ENCODE measurements at places on chromosomes 3 and 15. TPM values are rescaled to one million over a fixed set of nuclear protein-coding genes. Genes with fewer than 3 reads are reported as not detected.

Gene COL7A1
- total RNA-seq: 0.93 TPM

Gene GTF2E1
- total RNA-seq: 7.5 TPM

Gene LIPH
- not detected for total RNA-seq

Gene ACSBG1
- 0.05 TPM for total RNA-seq

Gene LMAN1L
- 0.93 TPM for total RNA-seq

Gene SLC12A1
- not detected for total RNA-seq

Gene GANC
- total RNA-seq: 23.9 TPM

Gene NTRK3
- total RNA-seq: 0.78 TPM

Gene RTP3
- not detected for total RNA-seq

Gene GOLGA8G
- not detected for total RNA-seq

Gene HHATL
- total RNA-seq: not detected

GRCh38 chr3:113660896-113661295 lies 35.5 kb downstream of the USF3 start:
- no peak for DNase-seq

DNA sequence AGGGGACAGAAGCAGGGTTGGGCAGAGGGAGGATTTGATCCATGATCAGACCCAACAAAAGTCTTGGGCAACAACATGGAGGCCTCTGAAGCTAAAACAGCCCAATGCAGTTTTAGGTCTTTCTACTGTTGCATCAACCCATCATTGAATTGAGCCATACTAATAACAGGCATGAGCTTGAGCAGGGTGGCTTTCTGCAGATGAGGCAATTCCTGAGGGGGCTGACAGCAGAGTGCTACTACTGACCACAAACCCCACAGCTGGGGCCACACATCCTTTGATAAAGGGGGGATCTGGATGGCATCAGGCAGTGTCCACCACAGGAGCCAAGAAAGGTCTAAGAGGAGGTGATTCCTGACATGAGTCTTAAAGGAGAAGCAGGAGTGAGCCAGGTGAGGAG lies 517.0 kb upstream of the PPP2R3A start:
- no peak for DNase-seq

- no peak for DNase-seq
Measured at GRCh38 chr15:70882361-70882760, 9.9 kb downstream of the THAP10 start.

DNA sequence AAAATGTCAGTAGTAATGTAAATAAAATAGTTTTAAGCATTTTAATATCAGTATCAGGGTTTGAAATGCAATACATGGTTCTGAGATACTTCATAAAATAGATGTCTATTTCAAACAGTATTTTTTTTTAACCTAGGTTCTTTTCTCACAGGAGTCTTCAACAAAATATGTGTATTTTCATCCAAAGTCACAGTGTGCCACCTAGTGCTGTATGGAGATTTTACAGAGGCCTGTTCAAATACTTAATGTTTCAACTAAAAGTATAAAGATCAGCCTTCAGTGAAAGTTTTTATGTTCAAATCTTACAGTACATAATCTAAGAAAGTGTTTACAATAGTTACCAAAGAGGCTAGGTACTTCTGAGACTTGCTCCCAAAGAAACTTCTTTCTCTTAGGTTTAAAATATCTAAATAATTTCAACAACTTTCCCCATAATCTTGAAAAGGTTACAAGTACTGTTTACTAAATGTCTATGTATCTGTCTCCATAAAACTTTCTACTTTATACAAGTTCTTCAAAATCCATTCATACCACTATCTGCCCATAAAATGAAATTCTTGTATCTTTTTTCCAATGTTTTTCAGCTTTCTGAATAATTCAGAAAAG lies 38.3 kb downstream of the SCAPER start:
- peak; percentile 23 for DNase-seq

GRCh38 chr15:73972984-73973682 lies 19.0 kb downstream of the STOML1 start:
- DNase-seq: peak; percentile 71

- DNase-seq: no peak
Measured at GRCh38 chr3:56917361-56918110, 115.8 kb upstream of the ARHGEF3 start.

- no peak for DNase-seq
Measured at GRCh38 chr3:60887574-60887973, 363.7 kb downstream of the FHIT start.

- DNase-seq: no peak
Measured at GRCh38 chr3:21734746-21735145, 16.3 kb downstream of the ZNF385D start.

DNA sequence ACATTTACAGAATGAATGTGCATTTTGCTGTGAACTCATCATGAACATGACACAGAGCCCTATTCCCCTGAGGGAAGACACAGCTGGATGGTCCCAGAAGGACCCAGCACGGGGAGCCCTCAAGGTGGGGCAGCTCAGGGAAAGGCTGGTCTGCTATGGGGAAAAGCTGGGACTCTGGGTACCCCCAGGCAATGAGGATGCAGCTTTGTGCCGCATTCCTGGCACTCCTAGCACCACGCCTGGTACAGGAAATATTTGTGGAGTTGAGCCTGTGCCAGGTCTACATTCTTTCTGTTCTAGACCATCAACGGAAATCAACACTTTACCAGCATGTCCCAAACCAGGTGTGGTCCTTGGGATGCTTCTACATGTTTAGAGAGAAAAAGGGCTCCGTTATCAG lies 74.0 kb downstream of the SRGAP3 start:
- DNase-seq: no peak

DNA sequence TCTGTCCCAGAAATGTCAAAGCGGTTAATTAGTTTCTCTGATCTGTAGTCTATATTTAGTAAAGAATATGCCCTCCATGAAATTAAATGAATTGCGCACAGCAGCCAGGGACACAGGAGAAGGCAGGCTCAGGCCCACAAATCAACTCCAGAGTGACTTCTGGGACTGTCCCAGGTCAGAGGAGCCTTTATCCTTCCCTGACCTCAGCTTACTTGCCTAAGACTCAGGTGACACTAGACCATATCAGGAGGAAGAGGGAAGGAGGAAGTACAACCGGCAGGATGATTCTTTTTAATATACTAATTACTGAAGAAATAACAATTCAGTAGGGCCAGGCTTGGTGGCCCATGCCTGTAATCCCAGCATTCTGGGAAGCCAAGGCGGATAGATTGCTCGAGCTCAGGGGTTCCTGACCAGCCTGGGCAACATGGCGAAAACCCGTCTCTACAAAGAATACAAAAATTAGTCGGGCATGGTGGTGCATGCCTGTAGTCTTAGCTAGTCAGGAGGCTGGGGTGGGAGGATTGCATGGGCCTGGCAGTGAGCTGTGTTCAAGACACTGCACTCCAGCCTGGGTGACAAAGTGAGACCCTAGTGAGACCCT lies 1.8 kb upstream of the GPR15 start:
- DNase-seq: no peak

DNA sequence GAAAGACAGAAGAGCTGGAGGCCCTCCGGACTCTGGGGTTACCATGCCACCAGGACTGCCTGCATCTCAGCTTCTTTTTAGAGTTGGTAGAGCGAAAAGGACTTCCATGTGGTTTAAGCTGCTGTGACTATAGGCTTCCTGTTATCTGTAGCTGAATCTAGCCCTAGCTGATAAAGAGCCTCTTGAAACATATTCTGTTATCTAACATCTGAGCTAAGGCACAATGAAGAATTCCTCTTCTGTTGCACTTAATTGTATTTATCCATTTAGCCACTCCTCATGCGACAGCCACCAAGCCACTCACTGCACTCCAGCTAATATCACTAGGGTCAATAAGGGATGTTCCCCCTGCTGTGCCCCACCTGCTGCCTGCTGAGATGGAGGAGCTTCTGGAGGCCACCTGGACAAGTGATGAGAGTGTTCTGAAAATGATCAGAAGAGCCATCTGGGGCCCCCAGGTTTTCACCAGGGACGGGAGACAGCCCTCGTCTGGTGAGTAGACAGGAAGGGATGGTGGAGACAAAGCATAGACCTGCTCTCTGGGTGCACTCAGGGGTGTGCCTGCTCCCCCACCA lies 94.6 kb upstream of the PLXNA1 start:
- no peak for DNase-seq

DNA sequence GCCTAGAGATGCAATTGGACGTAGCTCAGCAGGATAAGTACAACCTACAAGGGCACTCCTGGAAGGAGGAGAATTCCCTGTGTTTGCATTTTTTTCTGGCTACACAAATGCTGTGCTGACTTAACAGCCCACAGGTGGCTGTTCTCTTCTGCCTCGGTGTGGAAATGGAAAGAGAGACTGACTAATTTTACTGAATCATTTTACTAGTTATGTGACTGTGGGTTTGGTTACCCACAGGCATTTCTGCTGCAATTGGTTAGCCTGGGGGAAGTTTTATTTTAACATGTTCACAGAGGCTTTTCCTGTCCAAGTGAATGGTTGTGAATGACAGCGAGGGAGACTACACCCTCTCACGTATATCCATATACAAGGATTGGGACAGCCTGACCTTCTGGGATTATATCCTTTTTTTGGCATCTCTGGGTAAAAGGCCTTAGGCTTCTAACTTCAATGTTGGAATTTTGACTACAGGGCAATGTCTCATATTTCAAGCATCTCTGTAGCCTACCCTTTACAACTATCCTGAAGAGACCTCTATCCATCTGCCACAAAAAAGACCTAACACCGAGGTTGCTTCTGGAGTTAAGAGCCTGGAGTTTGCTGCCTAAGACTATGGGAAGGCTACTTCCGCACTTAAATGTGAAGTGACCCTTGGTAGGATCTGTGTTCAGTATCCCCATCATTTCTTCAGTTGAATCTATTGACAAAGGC lies 67.2 kb upstream of the TP63 start:
- DNase-seq: no peak

GRCh38 chr3:39415983-39416382 lies 9.5 kb downstream of the RPSA start:
- no peak for DNase-seq

DNA sequence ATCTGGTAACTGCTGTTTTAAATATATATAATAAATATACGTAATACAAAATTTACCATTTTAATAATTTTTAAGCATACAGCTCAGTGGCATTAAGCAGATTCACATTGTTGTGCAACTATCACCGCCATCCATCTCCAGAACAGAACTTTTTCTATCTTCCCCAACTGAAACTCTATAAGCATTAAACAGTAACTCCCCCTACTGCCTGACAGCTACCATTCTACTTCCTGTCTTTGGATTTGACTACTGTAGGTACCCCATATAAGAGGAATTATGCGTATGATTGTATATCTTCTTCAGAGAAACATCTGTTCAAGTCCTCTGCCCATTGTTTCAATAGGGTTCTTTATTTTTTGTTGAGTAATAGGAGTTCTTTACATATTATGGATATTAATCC lies 36.8 kb downstream of the EID1 start:
- DNase-seq: no peak

DNA sequence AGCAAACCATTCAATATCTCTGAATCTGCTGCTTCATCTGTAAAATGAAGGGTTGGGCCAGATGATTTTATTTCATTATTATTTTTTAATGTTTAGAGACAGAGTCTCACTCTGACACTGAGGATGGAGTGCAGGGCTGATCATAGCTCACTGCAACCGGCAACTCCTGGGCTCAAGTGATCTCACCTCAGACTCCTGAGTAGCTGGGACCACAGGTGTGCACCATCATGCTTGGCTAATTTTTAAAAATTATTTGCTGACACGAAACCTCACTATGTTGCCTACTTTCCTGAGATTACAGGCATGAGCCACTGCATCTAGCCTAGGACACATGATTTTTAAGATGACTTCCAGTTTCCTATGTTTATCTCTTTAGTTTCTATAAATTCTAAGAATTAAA lies 105.8 kb downstream of the P3H2 start:
- no peak for DNase-seq

DNA sequence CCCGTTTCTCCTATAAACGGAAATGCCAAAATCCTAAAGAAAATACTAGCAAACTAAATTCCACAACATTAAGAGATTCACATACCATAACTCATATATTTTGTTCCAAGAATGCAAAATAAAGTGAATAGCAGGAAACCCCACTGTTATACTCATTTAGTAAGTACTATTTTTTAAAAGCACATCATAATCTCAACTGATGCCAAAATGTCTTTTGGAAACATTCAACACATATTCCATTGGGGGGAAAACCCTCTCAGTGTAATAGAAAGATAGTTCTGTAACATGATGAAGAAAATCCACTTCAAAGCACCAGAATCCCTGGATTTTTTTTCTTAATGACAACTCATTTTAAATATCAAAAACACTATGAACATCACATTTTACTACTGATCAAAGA lies 93.0 kb upstream of the EIF1B start:
- no peak for DNase-seq

DNA sequence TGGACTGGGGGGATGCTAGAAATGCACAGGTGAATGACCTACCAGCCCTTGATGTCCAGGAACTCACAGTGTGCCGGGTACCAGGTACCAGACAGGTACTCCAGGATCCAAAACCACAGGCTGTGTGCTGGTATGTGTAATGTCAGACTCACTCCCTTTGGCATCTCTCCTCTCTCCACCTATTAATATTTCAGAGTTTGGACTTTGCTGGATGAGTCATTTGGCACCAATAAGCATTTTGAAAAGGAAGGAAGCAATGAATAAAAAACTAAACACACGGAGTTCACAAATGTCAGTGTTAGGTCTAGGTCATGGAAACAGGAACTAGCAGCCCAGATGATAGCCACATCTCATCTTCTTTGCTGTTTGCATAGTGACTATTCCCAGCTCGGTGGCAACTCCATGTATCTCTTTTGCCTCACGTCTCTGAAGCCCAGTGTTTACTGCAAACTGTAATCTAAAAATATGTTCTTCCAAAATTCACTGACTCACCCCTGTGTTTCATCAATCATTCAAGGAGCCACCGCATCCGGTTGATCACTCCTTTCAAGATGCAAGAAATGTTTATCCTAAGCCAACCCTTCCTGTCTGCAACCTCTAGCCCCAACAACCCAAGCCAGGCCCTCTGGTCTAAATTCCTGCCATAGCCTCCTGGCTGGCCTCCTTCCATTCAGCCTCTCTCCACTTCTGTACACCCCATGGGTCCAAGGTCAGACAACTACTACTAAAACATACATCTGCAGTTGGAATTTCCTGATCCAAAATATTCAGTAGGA lies 8.4 kb downstream of the ITGB5 start:
- no peak for DNase-seq

- no peak for DNase-seq
Measured at GRCh38 chr3:50123394-50124051, 31.6 kb upstream of the SEMA3F start.

Measured in CD4-positive, alpha-beta T cell (primary cell).